ENCODE measurements at places on chromosomes 1 and 21.

- no peak for DNase-seq
Observed at GRCh38 chr1:76607717-76608116, 259.6 kb upstream of the ST6GALNAC5 start.

- DNase-seq: no peak
Observed at GRCh38 chr1:54681358-54681757, 34.3 kb upstream of the TTC4 start.

- peak; percentile 75 for DNase-seq
Observed at GRCh38 chr1:94270801-94271203, 33.4 kb upstream of the ARHGAP29 start.

DNA sequence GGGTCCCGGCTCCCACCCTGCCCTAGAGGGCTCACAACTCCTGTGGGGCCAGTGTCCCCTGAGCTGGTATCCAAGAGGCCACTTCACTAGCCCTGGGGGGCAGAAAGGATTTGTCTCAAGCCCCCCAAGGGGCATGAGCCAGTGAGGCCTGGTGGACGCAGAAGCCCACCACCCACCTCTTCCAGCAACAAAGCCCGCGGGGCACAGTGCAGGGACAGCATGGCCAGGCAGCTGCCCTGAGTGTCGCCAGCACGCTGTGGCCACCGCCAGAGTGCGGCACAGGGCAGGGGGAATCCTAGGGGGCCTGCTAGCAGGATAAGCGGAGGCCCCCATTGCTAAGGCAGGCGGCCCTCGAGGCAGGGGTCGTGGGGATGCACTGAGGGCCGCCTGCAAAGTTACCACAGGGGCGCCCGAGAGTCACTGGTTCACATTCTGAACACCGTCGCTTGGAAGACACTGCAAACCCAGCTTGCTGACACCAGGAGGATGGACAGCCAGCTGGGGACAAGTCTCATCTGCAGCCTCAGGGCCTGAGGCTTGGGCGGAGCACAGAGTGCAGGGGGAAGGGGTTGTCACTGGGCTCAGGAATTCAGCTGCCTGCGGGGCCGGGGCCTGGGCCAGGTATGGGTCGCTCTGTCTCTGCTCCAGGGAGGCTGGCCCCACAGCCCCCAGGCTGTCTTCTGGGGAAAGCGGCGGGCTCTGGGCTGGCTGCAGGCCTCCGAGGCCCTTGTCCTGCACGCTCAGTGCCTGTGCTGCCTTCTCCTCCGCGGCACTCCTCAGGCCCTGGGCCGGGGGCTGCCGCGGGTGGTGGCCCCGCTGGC, 26.8 kb downstream of the SLC19A1 start:
- DNase-seq: no peak

DNA sequence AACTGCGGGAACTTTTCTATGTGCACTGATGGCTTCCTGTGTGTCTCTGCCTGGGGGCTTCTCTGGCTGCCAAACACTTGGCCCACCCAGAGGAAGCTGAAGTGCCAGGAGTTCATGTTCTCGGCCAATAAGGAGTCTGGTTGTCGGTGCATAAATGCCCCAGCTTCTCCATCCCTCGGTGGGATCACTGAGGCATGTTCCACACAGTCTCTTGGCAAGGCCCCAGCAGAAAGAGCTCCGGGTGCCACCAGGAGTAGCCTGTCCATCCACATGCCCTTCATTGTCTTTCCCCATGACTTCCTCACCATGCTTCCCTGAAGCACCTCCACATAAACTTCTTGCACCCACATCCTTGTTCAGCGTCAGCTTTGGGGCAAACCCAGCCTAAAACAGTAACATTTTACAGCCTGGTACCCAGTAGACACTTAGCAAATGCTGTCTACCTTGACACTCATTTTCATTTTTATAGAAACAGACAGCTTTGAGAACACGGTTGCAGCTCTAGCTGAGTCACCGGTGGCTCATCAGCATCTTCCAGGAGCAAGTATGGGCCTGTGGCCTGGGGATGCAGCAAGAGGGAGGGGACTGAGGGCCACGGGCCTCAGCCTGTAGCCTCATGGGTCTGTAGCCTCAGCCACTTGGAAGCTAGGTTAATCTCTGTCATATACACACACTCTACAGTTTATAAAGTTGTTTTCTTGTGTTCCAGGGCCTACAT, 14.8 kb upstream of the CDCP2 start:
- peak; percentile 98 for DNase-seq

DNA sequence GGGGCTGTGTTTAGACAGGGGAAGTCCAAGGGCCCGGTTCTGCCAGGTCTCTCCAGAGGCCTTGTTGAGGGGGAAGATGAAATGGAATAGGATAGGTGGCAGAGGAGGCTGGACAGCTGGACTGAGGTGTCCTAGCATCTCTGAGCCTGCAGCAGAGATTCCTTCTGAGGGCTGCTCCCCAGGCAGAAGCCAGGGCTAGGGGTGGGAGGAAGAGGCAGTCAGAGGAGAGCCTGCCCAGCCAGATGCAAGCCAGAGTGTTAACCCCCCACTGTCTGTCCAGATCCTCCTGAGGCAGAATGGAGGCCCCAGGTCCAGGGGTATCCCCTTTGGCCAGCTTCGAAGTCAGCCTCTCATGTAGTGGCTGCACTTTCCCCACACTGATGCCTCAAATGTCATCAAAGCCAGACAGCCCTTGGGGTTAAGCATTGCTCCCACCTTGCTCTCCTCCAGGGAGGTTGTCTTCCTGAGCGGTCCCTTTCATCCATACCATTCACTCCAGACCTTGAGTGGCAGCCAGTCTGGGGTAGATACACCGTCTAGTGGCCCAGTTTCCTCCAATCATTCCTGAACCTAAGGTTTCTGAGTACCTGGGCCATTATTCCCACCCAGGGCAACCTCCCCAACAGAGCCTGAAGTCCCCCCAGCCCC, 1.7 kb downstream of the CSF1 start:
- DNase-seq: no peak

GRCh38 chr1:162080472-162081015, 11.1 kb downstream of the NOS1AP start:
- no peak for DNase-seq

GRCh38 chr1:184118046-184118445, 66.5 kb downstream of the TSEN15 start:
- DNase-seq: peak; percentile 94

GRCh38 chr1:2213576-2214505, 14.3 kb upstream of the SKI start:
- DNase-seq: no peak

DNA sequence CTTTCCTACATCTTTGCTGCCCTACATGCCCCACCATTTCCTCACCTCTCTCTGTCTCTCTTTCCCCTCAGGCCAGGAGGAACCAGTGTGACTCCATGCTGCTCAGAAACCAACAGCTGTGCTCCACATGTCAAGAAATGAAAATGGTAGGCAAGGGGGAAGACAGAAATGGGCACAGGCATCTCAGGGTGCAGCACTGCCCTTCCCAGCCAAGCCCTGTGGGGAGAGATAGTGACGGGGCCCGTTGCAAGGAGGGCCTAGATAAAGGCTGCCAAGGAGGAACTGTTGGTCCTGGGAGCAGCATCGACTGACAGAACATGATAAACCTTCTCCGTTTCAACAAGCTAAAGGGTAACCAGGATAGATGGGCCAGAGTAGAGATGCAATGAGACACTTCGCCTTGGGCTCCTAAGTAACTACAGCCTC, 12.5 kb upstream of the PIGC start:
- DNase-seq: no peak

DNA sequence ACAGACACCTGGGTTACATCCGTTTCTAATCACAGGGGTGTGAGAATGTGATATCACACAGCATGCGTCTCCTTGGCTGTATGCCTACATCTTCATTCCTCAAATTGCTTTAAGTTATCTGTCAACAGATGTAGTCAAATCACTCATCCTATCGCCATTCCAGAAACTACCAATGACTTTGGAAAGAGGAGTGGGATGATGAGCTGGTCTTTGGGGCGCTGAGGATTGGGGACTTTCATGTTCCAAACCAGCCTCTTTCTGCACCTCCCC, 104.8 kb downstream of the NAV1 start:
- DNase-seq: no peak

GRCh38 chr1:25088946-25089345, 143.4 kb downstream of the SYF2 start:
- no peak for DNase-seq

DNA sequence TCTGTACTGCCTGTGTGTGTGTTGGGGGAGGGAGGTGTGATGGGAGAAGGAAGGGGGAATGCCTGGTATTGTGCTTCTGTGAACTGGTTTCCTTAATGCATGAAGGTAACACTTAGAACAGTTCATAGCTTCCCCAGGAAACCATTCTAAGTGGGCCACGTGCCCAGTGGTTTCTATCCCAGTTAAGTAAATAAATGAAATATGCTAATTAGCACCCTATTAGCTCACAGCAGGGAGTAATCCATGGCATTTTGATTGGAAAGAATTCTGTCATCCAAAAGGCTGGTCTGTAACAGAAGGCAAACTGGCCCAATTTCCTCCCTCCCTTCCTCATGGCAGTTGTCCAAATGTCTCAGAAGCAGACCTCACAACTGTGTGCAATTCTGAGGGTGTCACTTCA, 199.3 kb downstream of the TTLL7 start:
- no peak for DNase-seq

- peak; percentile 76 for DNase-seq
Observed at GRCh38 chr1:234478152-234478480, 863 bp downstream of the TARBP1 start.

DNA sequence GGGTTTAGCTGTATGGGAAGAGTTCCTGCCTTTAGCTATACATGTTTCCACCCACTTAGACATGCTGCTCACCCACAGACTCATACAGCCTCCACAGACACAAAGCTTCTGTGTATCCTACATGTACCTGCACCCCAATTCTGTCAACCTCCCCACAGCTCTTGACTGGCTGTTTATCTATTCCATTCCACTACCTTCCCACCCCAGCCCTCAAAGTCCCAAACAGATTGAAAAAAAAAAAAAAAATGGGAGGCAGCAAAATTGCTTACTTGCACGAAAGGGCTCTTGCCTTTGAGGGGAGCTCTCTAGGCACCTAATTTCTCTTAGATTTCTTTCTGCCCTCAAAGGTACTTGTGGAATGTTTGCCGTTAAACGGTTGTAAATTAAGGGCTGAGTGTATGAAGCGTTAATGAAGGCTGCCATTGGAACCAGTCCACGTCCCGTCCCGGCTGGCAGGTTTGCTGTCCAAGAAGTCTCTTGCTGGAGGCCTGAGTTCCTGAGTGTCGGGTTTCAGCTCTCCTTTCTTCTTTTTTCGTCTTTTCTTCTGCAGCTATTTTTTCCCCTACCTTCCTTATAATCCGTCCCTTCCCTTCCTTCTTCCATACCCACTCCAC, 43.6 kb downstream of the PBX1 start:
- DNase-seq: peak; percentile 37

DNA sequence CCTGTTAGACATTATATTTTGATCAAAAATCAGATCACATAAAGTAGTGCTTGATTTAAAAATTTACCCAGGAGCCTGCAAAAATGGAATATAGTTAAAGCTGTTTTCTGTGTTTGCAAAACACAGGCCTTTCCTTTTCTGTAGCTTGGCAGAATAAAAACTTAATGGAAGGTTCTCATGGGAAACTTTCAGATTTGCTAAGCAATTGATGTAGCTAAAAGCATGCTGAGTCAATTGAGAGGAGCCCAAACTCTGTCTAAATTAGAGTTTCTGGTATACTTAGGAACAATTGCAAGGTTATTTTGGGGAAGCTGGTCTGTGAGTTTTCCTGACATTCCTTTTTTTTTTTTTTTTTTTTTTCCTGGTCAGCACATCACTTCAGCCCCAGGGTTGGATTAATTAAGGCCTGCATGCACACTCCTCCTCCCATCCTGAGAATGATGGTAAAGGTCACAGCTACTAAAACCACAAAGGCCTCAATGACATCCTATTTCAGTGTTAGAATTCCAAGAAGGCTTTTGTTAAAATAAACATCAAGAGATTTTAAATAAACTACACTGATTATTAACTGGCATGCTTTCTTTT, 608.7 kb downstream of the PLPP3 start:
- no peak for DNase-seq

- DNase-seq: no peak
Observed at GRCh38 chr21:36926989-36927718, 39.3 kb downstream of the HLCS start.

- no peak for DNase-seq
Observed at GRCh38 chr1:204936765-204937164, 66.1 kb downstream of the NFASC start.

DNA sequence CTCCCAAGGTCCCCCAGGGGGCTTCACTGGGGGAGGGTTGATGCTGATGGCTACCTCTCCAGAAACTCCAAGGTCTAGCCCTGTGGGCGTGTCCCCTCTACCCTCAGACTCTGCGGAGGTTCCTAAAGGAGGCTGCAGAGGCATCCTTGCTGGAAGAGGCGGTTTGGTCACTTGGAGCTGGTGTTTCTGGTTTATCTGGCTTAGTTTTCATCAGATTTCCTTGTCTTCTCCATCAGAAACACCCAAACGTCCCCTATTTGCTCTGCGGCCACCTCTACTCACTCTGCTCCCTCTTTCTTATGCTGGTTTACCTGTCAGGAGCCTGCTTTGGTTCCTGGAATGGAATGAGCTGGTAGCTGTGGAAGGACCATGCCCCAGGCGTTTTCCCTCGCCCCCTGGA, 2.5 kb downstream of the PKP1 start:
- no peak for DNase-seq

DNA sequence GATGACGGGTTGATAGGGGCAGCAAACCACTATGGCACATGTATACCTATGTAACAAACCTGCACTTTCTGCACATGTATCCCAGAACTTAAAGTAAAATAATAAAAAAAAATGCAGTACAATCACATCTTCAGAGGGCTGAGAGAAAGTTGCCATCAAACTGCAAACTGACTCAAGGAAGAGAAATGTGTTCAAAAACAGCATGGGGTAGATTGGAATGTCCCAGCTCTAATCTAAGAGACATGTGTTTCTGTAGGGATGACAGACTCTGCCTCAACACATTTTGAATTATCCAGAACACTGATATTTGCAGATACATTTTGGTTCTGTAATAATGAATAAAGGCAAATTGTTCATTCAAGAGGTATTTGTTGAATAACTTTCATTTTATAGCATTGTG, 171.2 kb upstream of the RUNX1 start:
- no peak for DNase-seq

DNA sequence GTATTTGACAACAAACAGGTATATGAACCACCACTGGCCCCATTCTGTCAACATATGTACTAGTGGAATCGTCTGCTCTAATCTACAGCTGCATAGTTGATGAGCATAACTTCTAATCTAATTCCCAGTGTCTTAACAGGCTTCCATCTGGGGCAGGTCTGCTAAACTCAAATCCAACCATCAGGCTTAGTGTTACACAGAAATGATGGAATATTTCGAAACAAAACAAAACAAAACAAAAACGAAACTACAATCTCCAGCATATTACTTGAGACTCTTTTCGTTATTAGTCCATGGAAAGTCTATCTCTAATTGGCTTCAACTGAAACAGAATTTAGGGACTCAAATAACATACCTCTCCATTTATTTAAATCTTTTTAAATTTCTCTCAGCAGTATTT, 37.6 kb downstream of the DIPK1A start:
- no peak for DNase-seq
